Activated naive CD4-positive, alpha-beta T cell treated with anti-CD3 and anti-CD28 coated beads, Interleukin-2, amount 50 U/mL, for 72 hours (primary cell): ENCODE measurements at places on chromosomes 12 and 14.

- no peak for DNase-seq
Measured at GRCh38 chr12:45880533-45880932, 109.8 kb downstream of the SCAF11 start.

GRCh38 chr14:44700184-44700583 lies 193.1 kb upstream of the FSCB start:
- no peak for DNase-seq

DNA sequence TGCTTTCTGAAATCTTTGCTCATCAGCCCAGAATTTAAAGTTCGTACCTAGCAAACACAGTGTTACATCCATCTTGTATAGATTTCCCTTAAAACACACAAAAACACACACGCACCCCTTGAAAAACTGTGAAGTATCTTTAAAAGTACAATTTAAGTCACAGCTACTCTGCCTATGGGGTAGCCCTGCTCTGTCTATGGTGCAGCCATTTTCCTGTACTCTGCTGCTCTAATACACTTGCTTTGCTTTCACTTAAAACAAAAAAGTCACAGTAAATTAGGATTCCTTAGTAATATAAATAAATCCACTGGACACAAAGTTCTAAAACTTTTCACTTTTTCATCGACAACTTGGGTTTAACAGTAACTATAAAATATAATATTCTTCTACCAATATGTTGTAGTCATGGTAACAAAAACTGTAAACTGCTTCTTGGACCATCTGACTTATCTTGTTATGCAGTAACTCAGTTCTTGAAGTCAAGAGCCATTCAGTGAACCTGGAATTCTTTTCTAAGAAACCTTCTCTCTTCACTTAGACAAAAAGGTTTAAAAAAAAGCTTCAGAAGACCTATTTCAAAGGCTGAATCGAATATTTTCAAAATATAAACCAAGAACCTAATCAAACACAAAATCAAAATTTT lies 63.5 kb downstream of the MED13L start:
- no peak for DNase-seq

DNA sequence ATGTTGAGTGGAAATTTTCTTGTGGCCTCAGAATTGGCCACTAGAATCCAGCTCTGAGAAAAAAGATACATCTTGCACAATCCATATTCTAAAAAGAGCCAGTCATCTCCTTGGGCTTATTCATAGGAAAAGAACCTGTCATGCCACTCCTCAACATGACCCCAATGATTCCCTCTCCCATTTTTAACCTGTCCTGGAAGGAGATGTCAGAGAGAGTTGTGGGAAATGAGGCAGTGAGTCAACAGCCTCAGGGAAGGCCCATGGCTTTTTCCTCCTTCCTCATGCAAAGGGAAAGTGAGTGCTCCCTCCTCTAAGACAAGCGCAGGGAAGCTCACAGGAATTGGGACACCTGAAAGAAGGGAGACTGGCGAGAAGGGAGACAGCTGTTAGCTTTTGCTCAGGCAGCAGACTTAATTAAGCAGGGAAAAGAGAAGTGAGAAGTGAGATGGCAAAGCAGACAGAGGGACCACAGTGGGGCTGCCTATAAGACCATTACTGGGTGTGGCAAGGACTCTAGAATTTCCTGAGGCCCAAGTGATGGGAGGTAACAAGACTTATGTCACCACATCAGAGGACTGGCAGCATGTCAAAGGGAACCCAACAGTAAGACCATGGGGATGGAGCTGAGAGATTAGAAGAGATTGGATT lies 10.2 kb upstream of the DHRS7 start:
- no peak for DNase-seq

- peak; percentile 67 for DNase-seq
Measured at GRCh38 chr12:48618541-48618940, 48.7 kb upstream of the LALBA start.

GRCh38 chr14:47959740-47960139 lies 284.3 kb upstream of the MDGA2 start:
- no peak for DNase-seq

GRCh38 chr14:22493753-22494152 lies 95.3 kb downstream of the DAD1 start:
- DNase-seq: no peak

- DNase-seq: no peak
Measured at GRCh38 chr12:14076538-14076937, 95.1 kb upstream of the GRIN2B start.

DNA sequence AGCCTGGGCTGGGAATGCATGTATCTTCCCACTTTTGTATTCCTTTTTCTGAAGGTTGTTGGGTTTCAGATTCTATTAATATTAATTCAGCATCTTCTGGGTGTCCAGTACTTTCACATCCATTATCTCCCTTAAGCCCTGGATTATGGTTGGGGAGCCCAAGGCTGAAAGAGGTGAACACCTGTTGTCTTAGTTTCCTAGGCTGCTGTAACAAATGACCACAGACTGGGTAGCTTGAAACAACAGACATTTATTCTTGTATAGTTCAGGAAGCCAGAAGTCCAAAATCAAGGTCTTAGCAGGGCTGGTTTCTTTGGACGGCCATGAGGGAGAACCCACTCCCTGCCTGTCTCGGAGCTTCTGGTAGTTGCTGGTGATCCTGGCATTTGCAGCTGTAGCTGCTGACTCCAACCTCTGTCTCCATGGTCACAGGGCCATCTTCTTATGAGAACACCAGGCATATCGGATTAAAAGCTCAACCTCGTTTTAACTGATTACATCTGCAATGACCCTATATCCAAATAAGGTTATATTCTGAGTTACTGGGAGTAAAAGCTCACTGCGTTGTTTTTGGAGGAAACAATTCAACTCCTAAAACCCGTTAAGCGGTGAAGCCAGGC lies 68.2 kb upstream of the CLMN start:
- no peak for DNase-seq

DNA sequence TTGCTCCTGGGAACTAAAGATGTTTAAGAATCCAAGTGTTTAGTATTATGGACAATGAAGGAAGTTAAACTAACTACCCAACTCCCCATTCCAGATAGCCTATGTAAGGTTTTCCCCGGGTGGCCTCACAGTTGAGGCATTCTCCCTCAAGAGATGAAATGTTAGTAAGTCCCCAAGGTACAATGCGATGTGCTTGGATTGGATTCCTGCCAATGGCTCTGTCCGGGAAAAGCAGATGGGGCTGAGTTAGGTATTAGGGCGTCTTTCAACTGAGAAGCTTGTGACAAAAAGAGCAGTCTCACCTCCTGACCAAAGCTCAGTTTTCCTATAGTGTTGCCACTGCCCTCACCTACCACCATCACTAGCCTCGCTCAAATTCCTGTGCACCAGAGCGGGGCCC lies 64.8 kb upstream of the E2F7 start:
- DNase-seq: no peak
